PC-3 (cell line): ENCODE measurements at places on chromosomes 16 and 17. TPM values are rescaled to one million over a fixed set of nuclear protein-coding genes. Genes with fewer than 3 reads are reported as not detected.

DNA sequence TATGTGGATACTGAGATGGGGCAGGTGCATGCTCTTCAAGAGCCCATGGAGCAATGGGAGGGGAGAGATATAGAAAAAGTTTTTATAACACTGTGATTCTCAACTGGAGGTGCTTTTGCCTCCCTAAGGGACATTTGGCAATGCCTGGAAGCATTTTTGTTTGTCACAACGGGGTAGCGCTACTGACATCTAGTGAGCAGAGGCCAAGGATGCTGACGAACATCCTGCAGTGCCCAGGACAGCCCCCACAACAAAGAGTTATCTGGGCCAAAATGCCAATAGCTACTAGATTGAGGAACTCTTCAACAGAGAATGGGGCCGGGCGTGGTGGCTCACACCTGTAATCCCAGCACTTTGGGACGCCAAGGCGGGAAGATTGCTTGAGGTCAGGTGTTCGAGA, 67.2 kb upstream of the CLEC3A start:
- no peak overlapping the region for H3K4me3 ChIP-seq
- no peak overlapping the region for H3K27ac ChIP-seq
- no peaks in the 10 kb centered on the region for H3K4me1 ChIP-seq
- DNase-seq: no peak
- no peaks in the 10 kb centered on the region for H3K36me3 ChIP-seq

DNA sequence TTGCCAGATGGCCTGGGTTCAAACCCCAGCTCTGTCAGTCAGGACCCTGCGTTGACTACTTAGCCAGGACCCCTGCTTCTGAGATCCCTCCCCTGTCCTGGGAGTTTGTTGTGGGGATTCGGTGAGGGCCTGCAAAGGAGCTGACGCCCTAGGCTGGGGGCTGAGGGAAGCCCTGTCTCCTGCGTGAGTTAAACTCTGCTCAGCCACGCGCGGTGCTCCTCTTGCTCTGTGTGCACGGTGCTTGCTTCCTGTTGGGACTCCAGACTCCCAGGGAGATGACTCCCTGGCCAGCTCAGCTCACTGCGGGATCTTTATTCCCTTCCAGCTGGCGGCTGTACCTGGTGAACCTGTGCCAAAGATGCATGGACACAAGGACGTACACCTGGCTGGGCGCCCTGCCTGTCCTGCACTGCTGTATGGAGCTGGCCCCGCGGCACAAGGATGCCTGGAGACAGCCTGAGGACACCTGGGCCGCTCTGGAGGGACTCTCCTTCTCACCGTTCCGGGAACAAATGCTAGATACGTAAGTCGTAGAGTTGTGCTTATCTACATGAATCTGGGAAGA, 37.4 kb downstream of the RNF213 start:
- H3K36me3 ChIP-seq: peaks cover 66% of the 10 kb centered on the region
- no peak for DNase-seq
- H3K27me3 ChIP-seq: no peaks in the 10 kb centered on the region
- no peak overlapping the region for H3K27ac ChIP-seq
- H3K4me1 ChIP-seq: no peaks in the 10 kb centered on the region

- H3K4me1 ChIP-seq: peaks cover 14% of the 10 kb centered on the region
- H3K36me3 ChIP-seq: peaks cover 3% of the 10 kb centered on the region; the same call in 1 of the 2 replicates
- peak; percentile 88 for DNase-seq
- H3K4me3 ChIP-seq: peak overlapping the region; percentile 74
Measured at GRCh38 chr17:74453665-74454196, 12.7 kb upstream of the CD300A start.

ZNF668 gene
- 15.6 and 19.2 TPM in 2 replicates for total RNA-seq

RAB37 gene
- 0.17 and 0.66 TPM in 2 replicates for total RNA-seq

TAT gene
- total RNA-seq: not detected in 2 replicates

CES4A gene
- total RNA-seq: 2.1 and 2.6 TPM in 2 replicates
